ENCODE measurements at places on chromosomes 11 and 22. TPM values are rescaled to one million over a fixed set of nuclear protein-coding genes. Genes with fewer than 3 reads are reported as not detected.

DNA sequence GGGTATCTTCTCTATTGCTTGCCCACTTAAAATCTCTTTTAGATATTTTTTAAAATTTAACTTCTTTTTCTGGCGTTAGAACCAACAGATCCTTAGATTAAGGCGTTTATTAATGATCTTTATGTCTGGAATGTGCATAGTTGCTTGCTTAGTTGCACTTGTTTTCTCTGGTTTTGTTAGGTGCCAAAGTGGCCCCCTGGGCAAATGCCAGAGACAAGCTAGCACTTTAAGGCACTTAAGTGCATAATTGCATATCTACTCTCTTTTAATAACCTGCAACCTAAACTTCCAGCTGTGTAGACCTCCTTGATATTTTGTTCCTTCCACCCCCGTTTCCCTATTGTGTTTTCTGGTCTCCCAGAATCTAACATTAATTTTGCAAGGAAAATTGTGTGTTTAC, 3.3 kb downstream of the RBM4 start:
- H3K27ac ChIP-seq, result no peak overlapping the region
- peaks cover 10% of the 10 kb centered on the region for H3K36me3 ChIP-seq
- DNase-seq, result no peak
- H3K27me3 ChIP-seq, result no peaks in the 10 kb centered on the region
- peaks cover 16% of the 10 kb centered on the region for H3K4me1 ChIP-seq

DNA sequence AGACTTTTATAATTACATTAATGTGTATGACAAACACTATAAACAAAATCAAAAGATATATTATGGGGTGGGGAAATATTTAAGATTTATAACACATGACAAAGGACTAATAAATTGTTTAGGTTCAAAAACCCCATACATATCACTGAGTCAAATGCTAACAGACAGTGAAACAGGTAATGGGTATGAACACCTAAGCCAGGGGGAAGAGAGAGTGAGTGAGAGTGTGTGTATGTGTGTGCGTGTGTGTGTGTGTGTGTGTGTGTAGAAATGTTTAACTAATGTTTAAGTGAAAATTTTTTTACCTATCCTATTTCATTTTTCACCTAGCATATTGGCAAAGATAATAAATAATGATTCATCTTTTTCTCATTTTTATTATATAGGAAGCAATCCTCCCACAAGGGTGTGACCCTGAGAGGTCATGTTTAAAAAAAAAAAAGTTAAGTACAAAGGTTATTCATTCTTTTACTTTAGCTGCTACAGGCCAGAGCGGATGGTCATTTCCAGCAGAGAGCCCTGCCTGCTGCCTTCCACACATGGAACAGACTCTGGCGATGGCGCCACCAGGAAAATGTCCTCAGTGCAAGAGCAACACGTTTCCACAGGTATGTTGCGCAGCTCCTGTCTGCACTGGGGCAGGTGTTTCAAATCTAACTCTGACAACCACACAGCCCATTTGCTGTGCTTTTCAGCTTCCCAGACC, 72.9 kb downstream of the PISD start:
- H3K4me1 ChIP-seq, result no peaks in the 10 kb centered on the region
- H3K27ac ChIP-seq, result no peak overlapping the region
- DNase-seq, result no peak
- H3K4me3 ChIP-seq, result no peak overlapping the region
- H3K27me3 ChIP-seq, result no peaks in the 10 kb centered on the region

- no peak overlapping the region for H3K4me3 ChIP-seq
- no peak for DNase-seq
- no peaks in the 10 kb centered on the region for H3K4me1 ChIP-seq
- no peak overlapping the region for H3K27ac ChIP-seq
- H3K27me3 ChIP-seq, result no peaks in the 10 kb centered on the region
- no peaks in the 10 kb centered on the region for H3K36me3 ChIP-seq
Observed at GRCh38 chr11:58285483-58286040, 17.5 kb upstream of the OR10W1 start.

DNA sequence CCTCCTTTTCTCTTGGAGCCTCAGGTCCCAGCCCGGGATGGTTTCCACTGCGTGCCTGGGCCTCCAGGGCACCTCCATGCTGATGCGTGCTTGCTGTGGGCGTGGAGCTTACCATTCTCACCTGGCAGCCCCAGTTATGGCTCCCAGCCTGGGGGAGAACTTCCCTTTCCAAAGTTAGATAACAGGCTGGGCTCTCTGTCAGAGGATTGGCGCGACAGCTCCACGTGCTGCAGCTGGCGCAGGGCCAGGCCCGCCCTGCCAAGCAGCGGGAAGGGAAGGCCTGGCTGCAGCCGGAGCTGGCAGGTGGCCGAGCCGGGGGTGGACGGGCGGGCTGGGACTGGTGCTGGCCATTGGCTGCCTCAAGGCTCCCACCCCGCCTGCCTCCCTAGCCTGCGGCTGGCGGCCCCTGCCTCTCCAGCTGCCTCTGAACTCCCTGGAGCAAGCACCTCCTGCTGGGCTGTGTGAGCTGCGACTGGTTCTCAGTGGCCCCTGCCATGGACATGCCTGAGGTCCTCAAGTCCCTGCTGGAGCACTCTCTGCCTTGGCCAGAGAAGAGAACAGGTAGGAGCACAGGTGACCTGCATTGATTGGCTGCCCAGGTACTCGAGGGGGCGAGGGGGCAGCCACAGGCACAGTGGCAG, 14.6 kb upstream of the TEF start:
- H3K4me1 ChIP-seq, result no peaks in the 10 kb centered on the region
- DNase-seq, result peak; percentile 97
- no peaks in the 10 kb centered on the region for H3K27me3 ChIP-seq
- no peak overlapping the region for H3K27ac ChIP-seq
- peak overlapping the region; percentile 24 for H3K4me3 ChIP-seq

The SLC22A6 gene
- total RNA-seq, result not detected

The HOATZ gene
- not detected for total RNA-seq

GRCh38 chr22:38155703-38156102, 25.9 kb downstream of the PLA2G6 start:
- no peak overlapping the region for H3K4me3 ChIP-seq
- H3K27ac ChIP-seq, result no peak overlapping the region
- no peaks in the 10 kb centered on the region for H3K27me3 ChIP-seq
- H3K36me3 ChIP-seq, result no peaks in the 10 kb centered on the region
- DNase-seq, result no peak

- no peak overlapping the region for H3K4me3 ChIP-seq
- no peaks in the 10 kb centered on the region for H3K36me3 ChIP-seq
- DNase-seq, result no peak
- H3K27ac ChIP-seq, result no peak overlapping the region
- H3K4me1 ChIP-seq, result no peaks in the 10 kb centered on the region
Observed at GRCh38 chr22:42788021-42788420, 67.4 kb upstream of the A4GALT start.

- no peak overlapping the region for H3K27ac ChIP-seq
- H3K27me3 ChIP-seq, result no peaks in the 10 kb centered on the region
- no peaks in the 10 kb centered on the region for H3K36me3 ChIP-seq
- no peak overlapping the region for H3K4me3 ChIP-seq
Observed at GRCh38 chr22:46842606-46843005, 80.2 kb downstream of the TBC1D22A start.

The KCNK4 gene
- total RNA-seq, result not detected

The GRM5 gene
- 4.3 TPM for total RNA-seq

- no peak for DNase-seq
- H3K4me3 ChIP-seq, result peak overlapping the region; percentile 73
- no peak overlapping the region for H3K27ac ChIP-seq
- H3K4me1 ChIP-seq, result no peaks in the 10 kb centered on the region
- no peaks in the 10 kb centered on the region for H3K27me3 ChIP-seq
- no peaks in the 10 kb centered on the region for H3K36me3 ChIP-seq
Observed at GRCh38 chr11:78187366-78188285, 800 bp downstream of the KCTD21 start.

- no peak overlapping the region for H3K27ac ChIP-seq
- no peaks in the 10 kb centered on the region for H3K36me3 ChIP-seq
- H3K4me3 ChIP-seq, result no peak overlapping the region
- peaks cover 3% of the 10 kb centered on the region for H3K4me1 ChIP-seq
Observed at GRCh38 chr11:19368726-19369375, 128.1 kb upstream of the E2F8 start.

The IL10RA gene
- 18.3 TPM for total RNA-seq

DNA sequence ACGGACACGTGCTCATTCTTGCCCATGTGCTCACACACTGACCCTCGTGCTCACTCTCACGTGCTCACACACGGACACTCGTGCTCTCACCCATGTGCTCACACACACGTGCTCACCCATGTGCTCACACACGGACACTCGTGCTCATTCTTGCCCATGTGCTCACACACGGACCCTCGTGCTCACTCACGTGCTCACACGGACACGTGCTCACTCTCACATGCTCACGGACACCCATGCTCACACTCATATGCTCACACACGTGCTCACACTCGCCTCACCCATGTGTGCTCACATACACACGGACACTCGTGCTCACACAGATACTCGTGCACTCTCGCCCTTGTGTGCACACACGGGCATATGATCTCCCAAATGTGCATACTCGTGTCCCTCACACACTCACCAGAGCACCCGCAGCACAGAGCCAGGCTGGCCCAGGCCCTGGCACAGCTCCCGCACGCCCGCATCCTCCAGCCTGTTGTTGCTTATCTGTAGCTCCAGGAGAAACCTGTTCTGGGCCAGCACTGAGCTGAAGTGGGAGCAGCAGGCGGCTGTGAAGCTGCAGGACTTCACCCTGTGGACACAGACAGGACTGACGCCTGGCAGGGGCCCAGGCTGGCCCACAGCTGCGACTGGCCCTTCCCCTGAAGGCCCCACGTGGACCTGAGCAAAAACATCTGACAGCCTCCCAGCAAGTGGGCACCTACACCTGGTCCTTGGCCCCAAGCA, 9.3 kb downstream of the RNH1 start:
- no peaks in the 10 kb centered on the region for H3K4me1 ChIP-seq
- peaks cover 16% of the 10 kb centered on the region for H3K36me3 ChIP-seq
- H3K27me3 ChIP-seq, result no peaks in the 10 kb centered on the region
- peak; percentile 36 for DNase-seq
- no peak overlapping the region for H3K27ac ChIP-seq

- no peaks in the 10 kb centered on the region for H3K27me3 ChIP-seq
- H3K4me3 ChIP-seq, result no peak overlapping the region
- H3K27ac ChIP-seq, result no peak overlapping the region
- no peaks in the 10 kb centered on the region for H3K4me1 ChIP-seq
Observed at GRCh38 chr22:50318698-50319411, 8.0 kb downstream of the DENND6B start.

- H3K4me3 ChIP-seq, result no peak overlapping the region
- H3K27me3 ChIP-seq, result no peaks in the 10 kb centered on the region
- no peaks in the 10 kb centered on the region for H3K36me3 ChIP-seq
Observed at GRCh38 chr11:117933930-117934329, 4.7 kb upstream of the TMPRSS13 start.

The ART5 gene
- total RNA-seq, result not detected

DNA sequence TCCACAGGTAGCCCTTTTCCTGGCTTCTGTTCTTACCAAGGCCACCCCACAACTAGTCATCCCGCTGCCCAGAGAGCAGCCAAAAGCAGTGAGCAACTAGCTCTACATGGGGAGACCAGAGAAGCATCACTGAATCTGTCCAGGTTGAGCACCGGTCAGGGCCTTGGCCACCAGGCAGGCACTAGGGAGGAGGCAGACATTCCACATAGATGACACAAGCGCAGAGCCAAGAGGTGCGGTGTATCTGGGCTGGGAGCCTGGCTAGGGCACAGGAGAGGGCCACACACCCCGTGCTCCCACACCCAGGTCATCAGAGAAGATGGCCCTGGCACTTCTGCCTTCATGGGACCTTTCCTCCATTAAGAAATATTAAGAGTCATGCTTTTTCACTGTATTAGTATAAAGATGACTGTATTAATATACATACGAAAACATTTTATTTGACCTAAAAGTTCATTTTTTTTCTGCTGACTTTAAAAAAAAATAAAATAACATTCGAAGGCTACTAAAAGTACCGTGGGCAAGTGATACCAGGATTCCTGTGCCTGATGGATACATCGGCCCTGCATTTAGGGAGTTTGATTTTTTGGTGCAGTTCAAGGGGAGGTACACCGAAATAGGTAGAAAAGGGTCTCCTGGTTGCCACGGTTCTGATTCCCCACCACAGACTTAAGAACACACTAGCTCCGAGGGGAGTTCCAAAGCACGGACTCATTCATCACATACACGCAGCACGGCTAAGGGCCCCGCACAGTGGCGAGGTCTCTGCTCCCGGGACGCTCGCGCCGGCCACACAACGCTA, 1.2 kb downstream of the DGCR2 start:
- peak overlapping the region; percentile 87 for H3K4me3 ChIP-seq
- H3K27ac ChIP-seq, result no peak overlapping the region
- no peak for DNase-seq
- no peaks in the 10 kb centered on the region for H3K36me3 ChIP-seq
- no peaks in the 10 kb centered on the region for H3K4me1 ChIP-seq
- H3K27me3 ChIP-seq, result no peaks in the 10 kb centered on the region

DNA sequence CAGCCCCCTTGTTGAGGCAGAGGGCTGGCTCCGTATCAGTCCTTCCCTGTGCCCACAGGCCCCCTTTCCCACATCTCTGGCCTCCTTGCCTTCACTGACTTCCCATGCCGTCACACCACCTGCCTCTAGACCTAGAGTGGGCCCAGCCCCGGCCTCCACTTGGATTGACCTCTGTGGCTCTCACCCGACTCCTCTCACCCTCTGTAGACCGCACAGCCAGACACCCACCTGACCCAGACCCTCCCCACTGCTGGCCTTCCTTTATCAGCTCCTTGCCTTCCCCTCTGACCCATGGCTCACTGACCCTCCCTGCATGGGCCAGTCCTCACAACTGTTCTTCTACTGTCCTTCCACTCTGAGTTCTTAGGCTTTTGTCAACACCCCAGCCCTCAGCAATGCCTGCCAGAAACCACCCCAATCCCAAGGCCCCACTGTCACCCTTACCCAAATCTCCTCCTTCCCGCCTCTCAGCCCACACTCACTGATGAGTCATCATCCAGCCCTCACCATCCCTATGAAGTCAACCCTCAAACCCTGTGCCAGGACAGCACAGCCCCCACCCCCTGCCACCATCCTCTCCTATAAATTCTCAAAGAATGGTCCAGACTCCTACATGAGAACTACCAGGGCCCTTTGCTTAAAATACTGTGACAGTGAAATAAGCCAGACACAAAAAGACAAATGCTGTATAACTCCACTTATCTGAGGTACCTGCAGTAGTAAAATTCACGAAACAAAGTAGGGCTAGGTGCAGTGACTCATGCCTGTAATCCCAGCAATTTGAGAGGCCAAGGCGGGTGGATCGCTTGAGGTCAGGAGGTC, 53.4 kb downstream of the SCGB1A1 start:
- no peak overlapping the region for H3K4me3 ChIP-seq
- no peak for DNase-seq
- no peaks in the 10 kb centered on the region for H3K27me3 ChIP-seq
- H3K27ac ChIP-seq, result no peak overlapping the region
- H3K36me3 ChIP-seq, result no peaks in the 10 kb centered on the region

The PTPMT1 gene
- total RNA-seq, result 26.1 TPM

The API5 gene
- total RNA-seq, result 67.7 TPM

DNA sequence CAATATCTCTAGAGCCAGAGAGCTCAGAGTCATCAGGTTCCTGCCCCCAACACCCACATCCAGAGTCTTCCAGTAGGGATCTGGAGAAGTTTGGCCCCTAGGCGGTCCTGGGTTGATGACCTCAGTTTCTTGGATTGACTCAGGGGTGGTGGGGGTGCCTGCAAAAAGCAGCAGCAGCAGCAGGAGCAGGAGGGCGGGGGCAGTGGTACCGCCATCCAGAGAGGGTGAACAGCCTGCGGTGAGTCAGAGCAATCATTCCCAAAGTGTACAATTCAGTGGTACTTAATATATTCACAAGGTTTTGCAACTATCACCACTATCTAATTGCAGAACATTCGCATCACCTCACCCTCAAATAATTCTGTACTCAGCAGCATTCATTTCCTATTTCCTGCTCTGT, 9.9 kb upstream of the SEC14L3 start:
- no peak for DNase-seq
- H3K27ac ChIP-seq, result no peak overlapping the region
- H3K4me1 ChIP-seq, result no peaks in the 10 kb centered on the region
- no peak overlapping the region for H3K4me3 ChIP-seq
- no peaks in the 10 kb centered on the region for H3K27me3 ChIP-seq
